ENCODE measurements at places on chromosomes 1 and 21.

DNA sequence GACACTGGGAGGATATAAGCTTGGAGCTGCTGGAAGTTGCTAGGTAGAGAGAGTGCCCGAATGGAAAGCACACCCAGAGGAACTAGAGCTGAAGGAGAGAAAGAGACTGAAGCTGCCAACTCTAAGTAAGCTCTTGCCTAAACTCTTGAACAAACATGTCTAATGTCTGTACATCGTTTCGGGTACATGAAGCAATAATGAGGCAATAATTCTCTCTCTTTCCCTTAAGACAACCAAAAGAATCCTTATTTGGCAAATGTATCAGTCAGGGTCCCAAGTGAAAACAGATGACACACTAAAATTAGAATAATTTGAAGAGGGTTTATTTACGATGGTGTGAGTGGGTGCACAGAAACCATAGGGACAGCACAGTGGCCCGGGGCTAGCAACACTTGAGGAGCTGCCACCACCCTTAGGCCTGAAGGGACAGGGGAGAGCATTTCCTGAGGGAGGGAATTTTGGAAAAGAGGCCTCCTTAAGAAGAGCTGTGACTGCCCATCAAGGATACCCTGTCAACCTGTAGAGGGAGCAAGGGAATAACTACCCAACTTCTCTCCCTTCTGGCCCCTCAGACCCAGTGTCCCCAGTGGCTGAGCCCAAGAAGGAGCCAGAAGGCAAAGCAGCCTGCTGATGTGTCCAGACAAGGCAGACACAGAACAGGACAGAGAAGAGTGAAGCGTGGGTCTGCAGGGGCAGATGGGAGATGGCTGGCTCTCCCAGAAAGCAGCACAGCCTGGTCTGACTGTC lies 36.1 kb upstream of the KHDRBS1 start:
- peaks cover 18% of the 10 kb centered on the region for H3K4me1 ChIP-seq
- H3K27me3 ChIP-seq: no peaks in the 10 kb centered on the region
- H3K4me3 ChIP-seq: no peak overlapping the region

DNA sequence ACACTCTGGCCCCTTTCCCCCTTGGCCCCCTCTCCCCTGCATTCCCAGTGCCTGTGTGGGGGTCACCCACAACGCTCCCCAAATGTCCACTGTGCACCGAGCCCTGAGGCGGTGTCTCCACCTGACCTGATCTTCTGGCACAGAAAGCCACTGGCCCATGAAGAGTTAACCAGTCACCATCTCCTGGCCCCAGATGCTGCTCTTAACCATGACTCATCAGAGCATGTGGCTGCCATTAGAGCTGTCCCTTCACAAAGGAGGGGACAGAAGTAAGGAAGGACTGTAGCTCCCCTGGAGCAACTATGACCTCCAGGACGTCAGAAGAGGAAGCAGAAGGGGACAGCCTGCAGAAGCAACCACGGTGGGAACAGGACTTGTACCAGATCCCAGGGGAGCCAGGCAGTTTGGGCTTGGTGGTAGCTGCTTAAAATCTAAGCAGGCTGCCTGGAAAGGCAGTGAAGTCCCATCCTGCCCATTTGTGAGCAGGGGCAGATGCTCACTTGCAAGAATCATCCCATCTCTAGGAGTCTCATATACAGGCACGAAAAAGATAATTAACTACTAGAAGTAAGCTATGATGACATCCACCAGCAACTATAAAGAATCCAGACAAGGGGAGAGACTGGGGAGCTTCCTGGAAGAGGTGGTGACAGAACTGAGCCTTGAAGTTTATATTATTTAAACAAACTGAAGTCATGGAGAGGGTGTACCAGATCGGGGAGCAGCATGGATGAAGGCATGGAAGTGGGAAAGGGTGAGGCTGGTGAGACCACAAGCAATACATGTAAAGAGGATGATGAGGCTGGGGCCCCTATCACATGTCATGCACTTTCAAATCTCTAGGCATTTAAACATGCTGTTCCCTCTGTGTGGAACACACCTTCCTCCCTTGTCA lies 1.1 kb upstream of the TTC39A start:
- H3K36me3 ChIP-seq: no peaks in the 10 kb centered on the region
- no peak overlapping the region for H3K4me3 ChIP-seq
- peaks cover 15% of the 10 kb centered on the region for H3K4me1 ChIP-seq
- H3K27me3 ChIP-seq: no peaks in the 10 kb centered on the region
- DNase-seq: peak; percentile 56
- H3K27ac ChIP-seq: no peak overlapping the region

DNA sequence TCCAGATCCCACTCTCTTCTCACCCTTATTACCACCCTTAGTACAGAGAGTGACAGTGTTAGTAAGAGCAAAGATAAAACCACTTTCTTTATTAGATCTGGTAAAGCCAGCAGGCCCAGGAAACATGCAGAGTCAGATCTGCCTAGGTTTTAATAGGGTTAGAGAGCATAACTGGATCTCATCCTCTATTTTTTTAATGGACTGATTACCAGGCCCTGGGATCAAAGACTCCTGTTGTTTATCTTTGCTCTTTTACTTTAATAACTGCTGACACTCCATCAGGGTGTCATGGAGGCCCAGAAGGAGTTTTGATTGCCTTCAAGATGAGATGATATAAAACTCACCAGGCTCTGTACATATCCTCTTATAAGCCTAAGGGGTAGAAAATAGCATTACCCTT lies 45.3 kb upstream of the RGS5 start:
- H3K27ac ChIP-seq: no peak overlapping the region
- no peak overlapping the region for H3K4me3 ChIP-seq
- no peaks in the 10 kb centered on the region for H3K4me1 ChIP-seq
- H3K36me3 ChIP-seq: no peaks in the 10 kb centered on the region

DNA sequence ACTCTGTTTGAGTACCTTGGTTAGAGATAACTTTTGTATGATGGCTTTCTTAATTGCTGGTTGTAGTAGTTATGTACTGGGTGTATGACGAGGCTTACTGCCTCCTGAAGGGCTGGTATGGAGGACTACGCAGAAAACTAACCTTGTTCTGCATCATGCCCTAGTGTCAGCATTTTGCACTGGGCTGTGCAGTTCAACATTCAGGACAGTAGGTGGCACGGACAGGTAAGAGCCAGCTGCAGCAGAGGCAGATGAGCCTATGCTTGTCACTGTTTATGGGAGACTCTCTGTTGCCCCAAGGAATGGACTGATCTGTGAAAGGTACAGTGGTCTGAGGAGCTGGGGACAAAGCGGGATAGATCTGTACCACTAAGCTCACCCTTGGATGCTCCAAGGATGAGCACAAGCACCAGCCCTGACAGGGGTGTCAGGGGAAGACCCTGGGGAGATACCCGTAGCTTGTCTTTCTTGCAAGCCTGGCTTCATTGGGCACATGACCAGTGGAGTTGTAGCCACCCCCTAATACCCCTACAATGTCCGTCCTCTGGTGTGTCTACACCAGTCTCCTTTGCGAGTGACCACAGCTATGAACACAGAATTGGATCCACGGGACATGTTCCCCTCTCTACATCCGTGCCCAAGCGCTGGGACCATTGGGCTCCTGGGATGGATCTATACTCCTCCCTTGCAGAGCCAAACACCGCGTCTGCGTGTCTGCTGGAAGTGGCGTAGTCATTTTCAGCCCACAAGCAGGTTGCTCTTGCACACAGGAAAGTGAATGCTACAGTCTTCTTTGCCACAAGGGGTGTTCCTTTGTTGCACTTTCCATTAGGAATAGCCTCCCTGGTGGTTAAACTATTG lies 51.1 kb upstream of the CFHR3 start:
- DNase-seq: peak; percentile 21
- H3K4me1 ChIP-seq: no peaks in the 10 kb centered on the region
- no peak overlapping the region for H3K27ac ChIP-seq

DNA sequence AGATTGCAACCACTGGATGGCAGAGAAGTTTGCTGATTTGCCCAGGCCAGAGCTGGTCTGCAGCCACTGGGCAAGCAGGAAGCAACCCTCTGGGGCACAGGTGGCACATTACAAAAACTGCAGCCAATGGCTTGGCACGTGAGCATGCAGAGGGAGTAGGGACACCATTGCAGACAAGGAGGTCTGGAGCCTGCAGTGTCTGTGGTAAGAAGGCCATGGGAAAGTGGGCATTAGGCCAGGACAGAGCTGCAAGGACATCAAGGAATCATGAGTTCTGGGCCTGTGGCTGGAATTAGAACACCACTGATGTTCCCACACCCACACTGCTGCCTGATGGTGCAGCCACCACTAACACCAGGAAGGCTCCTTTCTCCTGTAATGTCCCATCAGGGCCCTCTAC lies 113.0 kb downstream of the TSEN15 start:
- no peaks in the 10 kb centered on the region for H3K27me3 ChIP-seq
- DNase-seq: no peak
- no peak overlapping the region for H3K27ac ChIP-seq
- no peaks in the 10 kb centered on the region for H3K36me3 ChIP-seq

DNA sequence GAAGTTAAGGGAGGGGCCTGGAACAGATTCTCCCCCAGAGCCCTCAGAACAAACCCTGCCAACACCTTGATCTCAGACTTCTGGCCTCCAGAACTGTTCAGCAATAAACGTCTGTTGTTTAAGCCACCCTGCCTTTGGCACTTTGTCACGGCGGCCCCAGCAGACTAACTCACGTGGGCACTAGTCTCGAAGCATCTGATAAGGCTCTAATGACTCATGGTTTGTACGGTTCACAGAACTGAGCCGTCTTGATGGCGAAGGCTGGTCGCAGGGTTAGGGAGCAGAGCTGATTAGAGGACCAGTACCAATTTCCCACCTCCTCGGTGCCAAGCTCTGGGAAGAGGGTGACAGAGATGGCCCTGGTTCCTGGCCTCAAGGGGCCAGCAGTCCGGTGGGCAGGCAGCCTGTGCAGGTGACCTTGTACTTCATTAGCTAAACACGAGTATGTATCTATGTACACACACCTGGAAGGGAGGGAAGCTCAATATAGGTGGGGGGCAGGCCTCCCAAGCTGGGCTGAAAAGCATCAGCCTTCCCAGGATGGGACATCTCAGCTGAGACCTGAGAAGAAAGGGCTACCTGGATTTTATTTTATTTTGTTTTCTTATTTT lies 112.8 kb downstream of the MRPS6 start:
- no peaks in the 10 kb centered on the region for H3K4me1 ChIP-seq
- H3K4me3 ChIP-seq: no peak overlapping the region
- no peak overlapping the region for H3K27ac ChIP-seq
- H3K27me3 ChIP-seq: no peaks in the 10 kb centered on the region
- H3K36me3 ChIP-seq: no peaks in the 10 kb centered on the region

DNA sequence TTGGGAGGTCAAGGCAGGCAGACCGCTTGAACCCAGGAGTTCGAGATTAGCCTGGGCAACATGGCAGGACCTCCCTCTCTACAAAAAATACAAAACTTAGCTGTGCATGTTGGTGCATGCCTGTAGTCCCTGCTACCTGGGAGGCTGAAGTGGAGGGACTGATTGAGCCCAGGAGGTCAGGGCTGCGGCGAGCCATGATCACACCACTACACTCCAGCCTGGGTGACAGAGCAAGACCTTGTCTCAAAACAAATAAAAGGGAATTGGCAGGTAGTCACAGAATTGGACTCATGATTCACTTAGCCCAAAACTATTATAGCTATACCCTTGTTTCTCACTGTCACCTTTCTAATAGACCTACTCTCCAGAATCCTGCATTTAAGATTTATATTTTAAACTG lies 5.5 kb downstream of the TADA1 start:
- no peaks in the 10 kb centered on the region for H3K27me3 ChIP-seq
- peaks cover 14% of the 10 kb centered on the region for H3K4me1 ChIP-seq
- no peak overlapping the region for H3K27ac ChIP-seq
- H3K36me3 ChIP-seq: peaks cover 24% of the 10 kb centered on the region
- DNase-seq: no peak
- H3K4me3 ChIP-seq: no peak overlapping the region

DNA sequence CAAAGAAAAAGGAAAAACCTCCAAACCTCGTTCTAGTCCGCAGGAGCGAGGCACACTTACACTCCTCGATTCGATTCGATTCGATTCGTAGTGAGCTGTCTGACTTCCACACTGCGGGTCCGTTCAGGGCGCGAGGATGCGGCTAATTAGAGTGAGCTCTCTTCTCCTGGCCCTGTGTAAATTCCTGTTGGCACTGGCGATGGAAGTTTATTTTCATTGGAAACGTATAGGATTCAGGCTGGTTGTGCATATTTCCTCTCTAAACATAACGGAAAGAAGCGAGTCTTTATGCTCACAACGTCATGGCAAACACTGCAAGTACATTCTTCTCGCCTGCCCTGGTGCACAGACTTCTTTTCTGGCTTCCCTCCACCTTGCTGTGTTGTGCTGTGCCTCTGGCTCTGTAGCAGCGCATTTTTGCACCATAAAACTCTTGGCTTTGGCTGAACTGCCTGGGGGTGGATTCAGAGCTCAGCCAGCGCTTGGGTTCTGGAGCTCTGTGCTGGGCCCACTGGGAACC lies 2.7 kb downstream of the HUNK start:
- H3K27ac ChIP-seq: no peak overlapping the region
- H3K27me3 ChIP-seq: no peaks in the 10 kb centered on the region
- no peak overlapping the region for H3K4me3 ChIP-seq
- DNase-seq: no peak
- peaks cover 25% of the 10 kb centered on the region for H3K4me1 ChIP-seq
- H3K36me3 ChIP-seq: peaks cover 37% of the 10 kb centered on the region

- H3K27ac ChIP-seq: no peak overlapping the region
- no peaks in the 10 kb centered on the region for H3K27me3 ChIP-seq
- no peak for DNase-seq
- H3K4me1 ChIP-seq: no peaks in the 10 kb centered on the region
- H3K4me3 ChIP-seq: no peak overlapping the region
- H3K36me3 ChIP-seq: peaks cover 86% of the 10 kb centered on the region
Measured at GRCh38 chr1:15727424-15727823, 8.6 kb upstream of the SLC25A34 start.

DNA sequence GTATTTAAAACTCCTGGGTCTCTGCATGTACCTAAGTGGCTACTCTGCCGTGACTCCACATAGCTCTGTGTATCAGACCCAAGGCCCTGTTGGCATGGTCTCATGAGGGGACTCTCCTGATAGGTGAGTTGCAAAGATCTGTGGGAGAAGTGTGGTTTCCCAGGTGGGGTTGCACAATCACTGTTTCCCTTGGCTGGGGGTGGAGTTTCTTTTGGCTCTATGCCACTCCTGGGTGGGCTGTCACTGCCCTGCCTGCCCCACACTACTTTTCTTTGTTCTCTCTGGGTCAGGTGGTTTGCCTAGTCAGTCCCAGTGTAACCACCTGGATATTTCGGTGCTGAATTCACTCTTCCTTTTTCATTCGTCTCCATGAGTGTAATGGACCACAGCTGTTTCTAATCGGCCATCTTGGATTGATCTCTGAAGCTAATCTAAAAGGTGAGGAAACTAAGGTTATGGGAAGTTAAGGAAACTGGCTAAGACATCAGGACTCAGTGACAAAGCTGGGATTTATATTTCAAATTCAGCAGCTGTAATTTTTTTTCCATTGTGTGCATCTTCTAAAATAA lies 97.1 kb upstream of the CACYBP start:
- no peak overlapping the region for H3K27ac ChIP-seq
- no peak for DNase-seq
- H3K27me3 ChIP-seq: no peaks in the 10 kb centered on the region
- H3K36me3 ChIP-seq: no peaks in the 10 kb centered on the region
- no peak overlapping the region for H3K4me3 ChIP-seq

All from SJSA1 (cell line).